ENCODE measurements at places on chromosomes 12 and 14.

DNA sequence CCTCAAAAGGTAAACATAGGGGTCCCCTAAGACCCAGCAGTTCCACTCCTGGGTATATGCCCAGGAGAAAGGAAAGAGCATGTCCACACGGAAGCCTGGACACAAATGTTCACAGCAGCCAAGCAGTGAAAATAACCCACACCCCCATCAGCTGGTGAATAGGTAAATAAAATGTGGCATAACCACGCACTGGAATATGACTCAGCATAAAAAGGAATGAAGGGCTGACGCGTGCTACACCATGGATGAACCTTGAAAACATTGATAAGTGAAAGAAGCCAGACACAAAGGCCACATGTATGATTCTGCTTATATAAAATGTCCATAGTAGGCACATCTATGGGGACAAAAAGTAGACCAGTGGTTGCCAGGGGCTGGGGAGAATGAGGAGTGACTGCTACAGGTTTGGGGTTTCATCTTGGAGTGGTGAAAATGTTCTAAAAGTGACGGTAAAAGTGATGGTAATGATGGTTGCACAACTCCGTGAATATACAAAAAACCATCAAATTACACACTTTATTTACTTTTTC lies 3.8 kb upstream of the SCARB1 start:
- DNase-seq: no peak

DNA sequence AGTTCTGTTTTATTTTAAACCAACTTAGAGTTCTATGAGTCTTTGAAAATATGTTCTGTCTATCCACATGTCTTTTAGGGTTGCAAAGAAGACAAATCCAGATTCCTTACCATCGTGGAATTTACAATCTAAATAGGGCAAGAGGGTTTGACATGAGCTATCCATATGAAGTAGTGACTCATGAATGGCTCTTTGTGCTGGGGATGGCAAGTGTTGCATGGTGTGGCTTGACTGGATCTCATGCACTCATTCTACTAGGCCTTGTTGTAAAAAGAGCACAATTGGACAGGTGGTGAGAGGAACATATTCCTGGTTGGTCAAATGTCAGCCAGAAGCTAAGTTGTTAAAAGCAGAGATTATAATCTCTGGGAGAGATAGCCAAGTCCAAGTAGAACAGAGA lies 509.1 kb downstream of the DIO2 start:
- DNase-seq: no peak

GRCh38 chr12:49827401-49828099 lies 663 bp downstream of the NCKAP5L start:
- peak; percentile 79 for DNase-seq

GRCh38 chr12:85076688-85077430 lies 40.7 kb downstream of the LRRIQ1 start:
- DNase-seq: peak; percentile 41

DNA sequence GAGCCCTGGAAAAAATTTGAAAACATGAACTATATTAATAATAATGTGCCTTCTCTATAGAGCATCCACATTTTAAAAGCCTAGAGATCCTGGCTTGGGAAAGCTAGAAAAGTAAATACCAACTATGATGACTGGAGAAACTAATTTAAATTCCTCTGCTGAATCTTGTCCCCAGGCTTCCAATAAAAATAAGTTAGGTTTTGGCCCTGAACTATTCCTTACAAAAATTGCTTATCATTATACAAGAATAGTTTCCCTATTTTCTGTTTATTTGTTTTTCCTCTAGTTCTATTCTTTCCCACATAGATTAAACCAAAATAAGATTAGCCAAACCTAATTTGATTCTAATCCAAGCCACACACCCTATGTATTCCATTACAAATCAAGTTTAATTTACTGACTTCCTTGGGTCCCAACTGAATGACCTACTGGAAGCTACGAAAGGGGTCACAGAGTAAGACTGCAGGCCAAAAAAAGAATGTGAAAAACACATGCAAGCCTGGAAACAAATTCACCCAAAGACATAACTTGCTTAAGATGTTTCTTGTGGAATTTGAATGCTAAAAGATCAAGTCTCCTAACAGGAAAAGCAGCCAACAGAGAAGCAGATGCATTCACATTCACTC lies 133.0 kb downstream of the PAWR start:
- DNase-seq: no peak

- DNase-seq: no peak
These were observed 8.8 kb downstream of the CHURC1 start for GRCh38 chr14:64923015-64923414.

DNA sequence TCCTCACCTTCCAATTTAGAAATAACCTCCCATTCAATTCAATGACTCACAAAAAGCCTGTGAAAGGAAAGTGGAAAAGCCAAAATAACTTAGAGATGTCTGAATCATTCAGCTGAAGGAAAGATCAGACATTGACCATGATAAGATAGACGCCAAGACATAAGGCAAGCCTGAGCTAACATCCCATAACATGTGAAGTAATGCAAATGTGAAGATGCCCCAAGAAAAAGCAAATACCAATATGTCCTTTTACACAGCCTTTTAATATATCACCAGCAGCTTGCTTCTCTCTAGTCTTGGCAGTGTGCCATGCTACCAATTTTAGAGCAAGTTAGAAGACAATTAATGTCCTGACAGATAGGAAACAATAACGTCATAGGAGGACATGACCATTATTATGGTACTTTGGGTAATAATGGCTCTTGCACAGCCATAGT lies 2.4 kb upstream of the NUMB start:
- DNase-seq: no peak
